ENCODE measurements at places on chromosomes 1 and 21. TPM values are rescaled to one million over a fixed set of nuclear protein-coding genes. Genes with fewer than 3 reads are reported as not detected.

SMIM11 gene
- 6.2 TPM for total RNA-seq

REN gene
- not detected for total RNA-seq

C1orf105 gene
- total RNA-seq = 0.68 TPM

DNA sequence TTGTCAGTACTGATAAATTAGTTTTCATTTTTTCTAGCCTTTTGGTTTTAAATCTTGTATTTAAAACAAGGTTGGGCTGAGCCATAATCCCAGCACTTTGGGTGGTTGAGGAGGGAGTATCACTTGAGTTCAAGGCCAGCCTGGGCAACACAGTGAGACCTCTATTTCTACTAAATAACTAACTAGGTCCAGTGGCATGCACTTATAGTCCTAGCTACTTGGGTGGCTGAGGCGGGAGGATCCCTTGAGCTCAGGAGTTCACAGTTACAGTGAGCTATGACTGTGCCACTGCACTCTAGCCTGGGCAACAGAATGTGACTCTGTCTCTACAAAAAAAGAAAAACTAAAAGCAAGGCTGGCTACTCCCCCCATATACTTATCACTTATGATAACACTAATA is 21.5 kb upstream of the TTC39A start:
- no peak for DNase-seq
- no peaks in the 10 kb centered on the region for H3K27me3 ChIP-seq
- H3K36me3 ChIP-seq = peaks cover 27% of the 10 kb centered on the region
- H3K4me1 ChIP-seq = no peaks in the 10 kb centered on the region
- H3K27ac ChIP-seq = no peak overlapping the region

- no peaks in the 10 kb centered on the region for H3K4me1 ChIP-seq
- H3K27me3 ChIP-seq = peaks cover 4% of the 10 kb centered on the region
- no peak overlapping the region for H3K27ac ChIP-seq
These were observed 1.0 kb upstream of the OR10J4 start for GRCh38 chr1:159430985-159431384.

GRCh38 chr1:6027591-6027990 is 18.1 kb upstream of the KCNAB2 start:
- H3K4me1 ChIP-seq = peaks cover 70% of the 10 kb centered on the region
- H3K27me3 ChIP-seq = no peaks in the 10 kb centered on the region
- no peak for DNase-seq
- peak overlapping the region; percentile 96 for H3K27ac ChIP-seq

DNA sequence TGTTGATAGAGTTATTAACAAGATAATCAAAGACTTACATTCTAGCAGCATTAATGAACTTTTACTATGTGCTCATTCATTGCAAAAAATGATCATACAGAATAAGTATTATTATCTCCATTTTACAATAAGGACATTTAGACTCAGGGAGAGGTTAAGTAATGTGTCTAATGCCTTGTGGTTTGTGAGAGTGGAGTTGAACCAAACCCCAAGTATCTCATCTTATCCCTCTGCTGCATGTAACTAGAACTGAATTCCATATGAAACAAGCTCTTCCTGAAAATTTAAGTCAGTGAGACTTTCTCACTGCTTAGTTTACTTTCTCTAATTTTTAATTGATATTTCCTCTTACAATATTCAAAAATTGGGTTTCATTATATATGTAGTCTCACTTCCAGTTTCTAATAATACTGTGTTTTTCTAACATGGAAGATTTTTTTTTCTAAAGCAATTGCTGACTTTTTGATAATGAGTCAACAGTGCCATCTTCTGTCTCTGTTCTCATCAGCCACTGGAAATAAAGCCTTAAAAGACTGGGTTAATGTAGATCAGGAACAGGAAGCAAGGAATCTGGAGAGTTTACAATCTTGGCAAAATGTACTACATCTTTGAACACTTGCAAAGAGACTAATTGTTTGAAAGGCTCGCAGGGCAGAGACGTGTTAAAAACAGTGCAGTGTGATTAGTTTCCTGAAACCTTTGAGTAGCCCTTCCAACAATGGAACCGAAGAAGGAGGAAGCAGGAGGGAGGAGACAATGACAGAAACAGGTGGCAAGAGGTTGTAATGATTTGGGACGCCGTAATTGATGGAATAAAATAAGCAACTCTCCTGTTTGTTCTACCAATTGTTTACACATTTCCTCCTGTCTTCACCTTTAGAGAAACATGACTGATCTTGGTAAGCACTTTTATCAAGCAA is 567.6 kb downstream of the MRPL39 start:
- no peak for DNase-seq
- no peak overlapping the region for H3K4me3 ChIP-seq
- no peaks in the 10 kb centered on the region for H3K4me1 ChIP-seq
- H3K27ac ChIP-seq = no peak overlapping the region
- no peaks in the 10 kb centered on the region for H3K27me3 ChIP-seq

DNA sequence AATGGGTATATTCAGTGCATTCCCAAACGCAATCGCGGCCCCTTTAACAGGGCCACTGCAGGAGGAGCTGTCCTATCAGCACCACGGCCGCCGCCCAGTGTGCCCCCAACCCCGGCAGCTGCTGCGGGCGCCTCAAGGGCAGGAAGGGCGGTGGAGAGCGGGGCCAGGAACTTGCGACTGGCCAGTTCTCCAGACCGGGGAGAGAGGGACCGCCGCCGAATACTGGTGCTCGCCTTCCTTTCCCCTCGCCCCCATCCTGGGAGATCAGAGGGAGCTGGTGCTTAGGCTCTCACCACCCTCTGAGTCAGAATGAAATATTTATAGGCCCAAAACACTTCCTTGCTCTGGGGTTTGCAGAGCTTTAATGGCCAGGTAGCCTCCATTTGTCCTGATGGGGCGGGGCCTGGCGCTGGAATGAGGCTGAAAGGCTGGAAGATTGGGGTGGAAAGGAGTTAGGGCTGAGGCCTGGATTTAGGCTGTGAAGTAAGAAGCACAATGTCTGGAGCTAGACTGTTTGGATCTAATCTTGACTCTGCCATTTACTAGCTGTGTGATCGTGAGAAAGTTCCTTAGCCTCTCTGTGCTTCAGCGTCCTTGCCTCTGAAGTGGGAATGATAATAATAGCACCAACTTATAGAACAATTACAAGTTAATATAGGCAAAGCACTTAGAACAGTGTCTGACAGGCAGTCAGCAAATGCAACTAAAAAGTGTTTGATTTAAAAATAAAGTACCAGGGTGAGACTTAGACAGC is 75.5 kb downstream of the NAV1 start:
- H3K36me3 ChIP-seq = no peaks in the 10 kb centered on the region
- no peak overlapping the region for H3K27ac ChIP-seq
- peaks cover 1% of the 10 kb centered on the region for H3K27me3 ChIP-seq
- no peaks in the 10 kb centered on the region for H3K4me1 ChIP-seq
- no peak for DNase-seq
- no peak overlapping the region for H3K4me3 ChIP-seq

All from naive thymus-derived CD8-positive, alpha-beta T cell (primary cell).